ENCODE measurements at places on chromosomes 13 and 19.
A peak's percentile ranks its signal among the peaks of the same experiment; 100 is the strongest.

GRCh38 chr13:90806016-90806615 lies 541.4 kb upstream of the MIR17HG start:
- no peaks in the 10 kb centered on the region for H3K27me3 ChIP-seq
- DNase-seq, result peak; percentile 49
- H3K27ac ChIP-seq, result no peak overlapping the region
- no peaks in the 10 kb centered on the region for H3K36me3 ChIP-seq
- no peak overlapping the region for H3K4me3 ChIP-seq

DNA sequence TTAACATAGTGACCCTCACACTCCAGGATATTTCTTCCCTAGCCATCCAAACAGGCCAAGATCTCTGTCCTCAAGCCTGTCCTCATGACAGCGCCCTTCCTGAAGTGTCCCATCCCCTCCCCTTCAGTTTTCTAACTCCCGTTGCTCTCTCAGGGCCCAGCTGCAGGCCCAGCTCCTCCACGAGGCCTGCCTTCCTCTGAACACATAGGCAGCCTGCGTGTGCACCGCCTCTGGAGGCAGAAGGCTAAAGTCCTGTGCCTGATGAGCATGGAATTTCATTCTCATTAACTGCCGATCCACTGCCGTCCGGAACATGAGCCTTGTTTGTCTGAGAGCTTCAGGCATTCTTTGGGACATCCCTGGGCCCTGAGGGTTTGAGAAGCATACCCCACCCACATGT lies 306.4 kb downstream of the DCLK1 start:
- no peak for DNase-seq
- no peaks in the 10 kb centered on the region for H3K27me3 ChIP-seq
- no peak overlapping the region for H3K4me3 ChIP-seq

- H3K27me3 ChIP-seq, result no peaks in the 10 kb centered on the region
- H3K4me3 ChIP-seq, result no peak overlapping the region
- H3K36me3 ChIP-seq, result no peaks in the 10 kb centered on the region
- H3K4me1 ChIP-seq, result peaks cover 11% of the 10 kb centered on the region
Observed at GRCh38 chr13:113882267-113882630, 18.4 kb upstream of the GAS6 start.

- H3K4me1 ChIP-seq, result no peaks in the 10 kb centered on the region
- H3K4me3 ChIP-seq, result no peak overlapping the region
- H3K27ac ChIP-seq, result no peak overlapping the region
- no peaks in the 10 kb centered on the region for H3K36me3 ChIP-seq
Observed at GRCh38 chr13:25971047-25971446, 80.8 kb downstream of the SHISA2 start.

DNA sequence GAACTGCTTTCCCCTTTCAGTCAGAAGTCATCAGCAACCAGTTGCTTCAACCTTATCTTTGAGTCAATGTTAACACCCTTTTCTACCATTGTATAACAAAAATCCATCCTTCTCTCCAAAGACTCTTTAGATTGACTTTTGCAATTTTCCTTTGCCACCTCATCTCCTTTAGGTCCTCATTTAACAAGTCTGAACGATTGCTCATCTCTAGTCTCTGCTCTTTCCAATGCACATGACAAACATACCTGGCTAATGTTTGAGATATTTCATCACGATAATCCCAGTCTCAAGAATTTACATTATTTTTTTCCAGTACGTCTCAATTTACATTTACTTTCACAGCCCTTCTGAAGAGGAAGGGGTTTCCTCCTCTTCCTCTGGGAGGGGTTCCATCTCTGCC lies 127.5 kb downstream of the KLF12 start:
- no peaks in the 10 kb centered on the region for H3K27me3 ChIP-seq
- H3K4me3 ChIP-seq, result no peak overlapping the region
- DNase-seq, result no peak
- no peak overlapping the region for H3K27ac ChIP-seq
- H3K36me3 ChIP-seq, result no peaks in the 10 kb centered on the region

DNA sequence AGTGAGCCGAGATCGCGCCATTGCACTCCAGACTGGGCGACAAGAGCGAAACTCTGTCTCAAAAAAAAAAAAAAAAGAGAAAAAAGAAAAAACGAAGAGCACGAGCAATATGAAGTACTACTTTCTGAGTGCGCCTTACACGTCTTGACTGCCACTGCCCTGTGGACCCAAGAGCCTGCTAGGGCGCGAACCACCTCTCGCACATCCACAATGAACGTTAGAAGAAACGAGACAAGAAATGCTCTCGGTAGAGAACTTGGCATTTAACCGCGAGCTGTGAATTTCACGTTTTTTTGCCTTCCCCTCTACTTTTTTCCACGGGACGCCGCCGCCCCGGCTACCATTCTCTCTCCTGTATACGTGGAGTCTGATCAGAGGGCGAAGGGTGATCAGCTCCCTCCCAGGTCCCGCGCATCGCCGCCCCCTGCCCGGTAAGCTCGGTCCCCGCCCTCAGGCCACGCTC lies 454 bp downstream of the TIMM44 start:
- H3K4me3 ChIP-seq, result peak overlapping the region; percentile 81
- H3K27me3 ChIP-seq, result no peaks in the 10 kb centered on the region
- DNase-seq, result no peak
- no peaks in the 10 kb centered on the region for H3K4me1 ChIP-seq
- peak overlapping the region; percentile 98 for H3K27ac ChIP-seq

GRCh38 chr19:54193011-54193410 lies 1.9 kb downstream of the TSEN34 start:
- DNase-seq, result no peak
- H3K4me1 ChIP-seq, result peaks cover 6% of the 10 kb centered on the region
- H3K27me3 ChIP-seq, result no peaks in the 10 kb centered on the region
- H3K27ac ChIP-seq, result no peak overlapping the region
- peaks cover 9% of the 10 kb centered on the region for H3K36me3 ChIP-seq

GRCh38 chr19:23203841-23204344 lies 46.3 kb downstream of the ZNF724 start:
- no peak overlapping the region for H3K27ac ChIP-seq

DNA sequence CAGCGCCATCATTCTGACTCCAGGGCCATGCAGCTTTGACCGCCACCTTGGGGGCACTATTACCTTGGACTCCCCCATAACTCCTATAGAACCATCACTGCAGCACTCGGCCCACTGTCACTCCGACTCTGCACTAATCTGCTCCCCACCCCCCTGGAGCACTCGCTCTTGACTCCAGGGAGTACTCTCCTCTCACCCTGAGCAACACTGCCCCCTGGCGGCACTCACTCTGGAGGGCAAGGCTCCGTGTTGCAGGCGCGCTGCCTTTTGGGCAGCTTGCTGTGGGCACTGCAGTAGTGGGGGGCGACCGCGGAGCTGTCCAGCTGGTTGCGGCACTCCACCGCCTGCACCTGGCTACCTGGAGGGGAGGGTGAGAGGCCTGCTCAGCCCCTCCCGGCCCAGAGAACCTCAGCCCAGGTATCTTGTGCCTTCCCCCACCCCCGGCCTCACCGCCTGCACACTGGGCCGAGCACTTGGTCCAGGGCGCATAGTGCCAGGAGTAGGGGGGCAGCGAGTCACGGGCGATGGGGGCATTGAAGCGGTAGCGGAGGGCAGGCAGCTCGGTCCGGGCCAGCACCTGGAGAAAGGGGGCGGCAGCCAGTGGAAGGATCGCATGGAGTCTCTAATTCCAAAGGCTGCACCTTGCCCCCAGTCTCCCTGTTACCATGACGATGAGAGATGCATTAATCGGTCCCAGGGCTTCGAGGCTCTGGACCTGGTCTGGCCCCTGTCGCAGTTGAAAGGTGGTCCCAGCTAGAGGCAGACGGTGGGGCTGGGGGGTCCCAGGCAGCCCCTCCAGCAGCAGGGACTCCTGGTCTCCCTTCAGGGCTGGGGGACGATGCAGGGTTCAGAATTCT lies 8.9 kb upstream of the MYO1F start:
- no peaks in the 10 kb centered on the region for H3K27me3 ChIP-seq
- H3K36me3 ChIP-seq, result peaks cover 11% of the 10 kb centered on the region
- no peak overlapping the region for H3K27ac ChIP-seq
- no peaks in the 10 kb centered on the region for H3K4me1 ChIP-seq
- no peak overlapping the region for H3K4me3 ChIP-seq

GRCh38 chr13:112744168-112745021 lies 54.6 kb downstream of the ATP11A start:
- H3K4me3 ChIP-seq, result no peak overlapping the region
- H3K27ac ChIP-seq, result peak overlapping the region; percentile 38
- H3K36me3 ChIP-seq, result peaks cover 2% of the 10 kb centered on the region
- no peak for DNase-seq
- H3K4me1 ChIP-seq, result peaks cover 21% of the 10 kb centered on the region

- no peak overlapping the region for H3K27ac ChIP-seq
- H3K27me3 ChIP-seq, result no peaks in the 10 kb centered on the region
- no peak overlapping the region for H3K4me3 ChIP-seq
Observed at GRCh38 chr13:75321084-75321483, 160.9 kb downstream of the TBC1D4 start.

DNA sequence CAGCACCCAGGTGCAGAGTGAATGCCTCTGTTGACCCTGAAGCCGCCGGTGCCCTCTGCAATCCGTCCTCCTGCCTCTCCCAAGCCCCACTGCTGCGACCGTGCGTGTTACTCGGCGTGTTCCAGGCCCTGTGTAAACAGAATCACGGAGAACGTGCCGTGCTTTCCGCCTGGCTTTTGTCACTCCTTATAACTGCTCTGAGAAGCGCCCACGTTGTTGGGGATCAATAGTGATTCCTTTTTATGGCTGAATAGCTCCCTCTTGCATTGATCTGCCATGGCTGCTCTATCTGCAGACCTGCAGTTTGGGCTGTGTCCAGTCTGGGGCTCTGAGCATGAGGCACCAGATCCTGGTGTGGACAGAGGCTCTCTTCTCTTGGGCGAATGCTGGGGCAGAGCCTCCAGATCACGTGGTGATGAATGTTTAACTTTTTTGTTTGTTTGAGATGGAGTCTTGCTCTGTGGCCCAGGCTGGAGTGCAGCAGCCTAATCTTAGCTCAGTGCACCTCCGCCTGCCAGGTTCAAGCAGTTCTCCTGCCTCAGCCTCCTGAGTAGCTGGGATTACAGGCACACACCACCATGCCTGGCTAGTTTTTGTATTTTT lies 15.8 kb downstream of the ADPRHL1 start:
- no peaks in the 10 kb centered on the region for H3K4me1 ChIP-seq
- H3K4me3 ChIP-seq, result no peak overlapping the region
- no peak for DNase-seq
- no peak overlapping the region for H3K27ac ChIP-seq
- H3K27me3 ChIP-seq, result no peaks in the 10 kb centered on the region

GRCh38 chr19:11125994-11126685 lies 29.4 kb downstream of the SPC24 start:
- peak; percentile 83 for DNase-seq
- peaks cover 28% of the 10 kb centered on the region for H3K36me3 ChIP-seq
- peak overlapping the region; percentile 28 for H3K27ac ChIP-seq
- H3K4me1 ChIP-seq, result peaks cover 11% of the 10 kb centered on the region
- H3K4me3 ChIP-seq, result no peak overlapping the region

GRCh38 chr19:48568345-48568886 lies 16.4 kb downstream of the SULT2B1 start:
- H3K27me3 ChIP-seq, result no peaks in the 10 kb centered on the region
- H3K4me3 ChIP-seq, result no peak overlapping the region
- no peaks in the 10 kb centered on the region for H3K36me3 ChIP-seq
- no peaks in the 10 kb centered on the region for H3K4me1 ChIP-seq
- DNase-seq, result peak; percentile 23

- no peaks in the 10 kb centered on the region for H3K36me3 ChIP-seq
- H3K4me3 ChIP-seq, result peak overlapping the region; percentile 75
- peaks cover 10% of the 10 kb centered on the region for H3K4me1 ChIP-seq
- peak; percentile 100 for DNase-seq
- H3K27me3 ChIP-seq, result no peaks in the 10 kb centered on the region
Observed at GRCh38 chr19:51367565-51368365, 1.0 kb downstream of the CLDND2 start.

DNA sequence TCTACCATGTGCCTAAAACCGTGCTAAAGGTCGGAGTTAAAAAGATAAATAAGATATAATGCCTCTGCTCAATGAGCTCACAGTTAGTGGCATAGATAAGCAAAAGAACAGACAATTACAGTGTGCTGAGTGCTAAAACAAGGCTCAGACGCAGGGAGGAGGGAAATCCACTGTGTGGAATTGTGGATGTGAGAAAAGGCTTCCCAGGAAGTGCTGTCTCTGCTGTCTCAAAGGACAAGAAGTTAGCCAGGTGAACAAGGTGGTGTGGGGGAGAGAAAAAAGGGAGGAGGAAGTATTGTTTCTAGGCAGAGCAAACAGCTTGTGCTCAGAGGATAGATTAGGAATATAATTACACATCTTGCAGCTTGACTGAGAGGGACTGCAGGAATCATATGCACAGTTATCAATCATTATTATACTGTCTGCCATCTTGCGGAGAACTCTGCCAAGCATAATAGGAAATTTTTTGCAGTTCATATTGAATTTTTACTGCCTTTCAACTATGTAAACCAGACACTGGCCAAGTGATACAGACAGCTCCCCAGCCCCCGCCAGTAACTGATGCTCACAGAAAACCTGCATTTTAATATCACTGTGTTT lies 9.3 kb downstream of the C13orf42 start:
- no peak overlapping the region for H3K4me3 ChIP-seq
- no peaks in the 10 kb centered on the region for H3K27me3 ChIP-seq
- DNase-seq, result no peak
- H3K27ac ChIP-seq, result no peak overlapping the region
- H3K36me3 ChIP-seq, result no peaks in the 10 kb centered on the region
